ENCODE measurements at places on chromosomes 3 and 15.

DNA sequence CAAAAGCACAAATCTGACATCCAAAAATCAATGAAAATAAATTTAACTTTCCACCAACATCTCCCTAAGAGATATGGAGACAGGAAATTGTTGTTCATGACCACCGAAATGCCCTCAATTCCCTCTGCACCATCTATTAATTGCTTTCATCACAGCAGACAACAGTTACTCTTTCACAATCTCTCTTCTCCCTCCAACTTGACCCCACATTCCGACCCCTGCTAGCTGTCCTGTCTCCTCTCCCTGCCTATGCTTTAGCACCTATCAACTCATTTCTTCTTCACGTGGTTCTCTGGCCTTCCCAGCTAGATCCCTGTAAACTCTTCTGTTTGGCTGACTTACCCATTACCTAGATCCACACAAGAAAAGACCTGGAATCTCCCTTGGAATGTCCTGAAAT is 173.9 kb upstream of the ADAMTS9 start:
- DNase-seq = no peak

GRCh38 chr3:172125963-172126457 is 86.6 kb downstream of the FNDC3B start:
- no peak for DNase-seq

GRCh38 chr3:149442851-149443544 is 31.5 kb upstream of the TM4SF4 start:
- DNase-seq = no peak

- DNase-seq = no peak
Measured at GRCh38 chr15:27993544-27993943, 105.6 kb downstream of the OCA2 start.

DNA sequence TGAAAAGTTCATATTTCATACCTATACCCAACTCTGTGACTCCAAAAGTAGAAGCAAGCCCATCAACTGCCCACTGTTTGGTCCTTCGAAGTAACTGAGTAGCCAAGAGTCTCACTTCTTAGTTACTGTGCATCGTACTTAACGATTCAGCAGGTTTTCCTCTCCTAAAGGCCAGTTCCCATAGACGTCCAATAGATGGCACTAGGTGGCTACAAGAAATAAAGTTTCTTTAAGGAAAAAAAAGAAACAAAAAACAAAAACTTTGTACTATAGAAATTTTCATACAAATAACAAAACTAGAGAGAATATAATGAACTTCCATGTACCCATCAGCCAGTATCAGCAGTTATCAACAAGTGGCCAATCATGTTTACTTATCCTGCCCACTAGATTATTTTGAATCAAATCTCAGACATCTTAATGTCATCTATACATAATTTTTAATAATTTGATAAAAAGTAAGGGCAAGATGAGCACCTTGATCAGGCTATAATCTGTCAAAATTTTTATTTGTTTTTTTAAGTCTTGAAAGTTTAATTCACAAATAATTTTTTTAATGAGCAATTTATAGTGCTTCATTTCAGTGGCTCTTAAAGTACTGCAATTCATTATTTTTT is 63.8 kb upstream of the ACP3 start:
- no peak for DNase-seq

GRCh38 chr3:76383781-76384180 is 598.4 kb upstream of the ZNF717 start:
- no peak for DNase-seq
